NCI-H1436 (cell line): ENCODE measurements at places on chromosomes 1 and 21.

GRCh38 chr21:27466140-27466539 is 499.3 kb upstream of the ADAMTS5 start:
- no peak for DNase-seq

- DNase-seq: no peak
Measured at GRCh38 chr1:116006486-116006964, 30.2 kb downstream of the SLC22A15 start.

GRCh38 chr1:70719154-70719553 is 308.1 kb downstream of the CTH start:
- no peak for DNase-seq

DNA sequence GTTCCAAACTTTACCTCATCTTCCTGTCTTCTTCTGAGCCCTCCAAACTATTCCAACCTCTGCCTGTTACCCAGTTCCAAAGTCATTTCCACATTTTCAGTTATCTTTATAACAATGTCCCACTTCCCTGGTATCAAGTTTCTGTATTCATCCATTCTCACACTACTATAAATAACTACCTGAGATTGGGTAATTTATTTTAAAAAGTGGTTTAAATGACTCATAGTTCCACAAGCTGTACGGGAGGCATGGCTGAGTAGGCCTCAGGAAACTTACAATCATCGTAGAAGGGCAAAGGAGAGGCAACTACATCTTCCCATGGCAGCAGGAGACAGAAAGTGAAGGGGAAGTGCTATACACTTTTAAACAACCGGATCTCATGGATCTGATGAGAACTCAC is 428.5 kb upstream of the RGS18 start:
- DNase-seq: no peak

- DNase-seq: no peak
Measured at GRCh38 chr21:35099310-35099709, 50.2 kb upstream of the RUNX1 start.
